ENCODE measurements at places on chromosomes 1 and 21.

- no peak for DNase-seq
Measured at GRCh38 chr1:30327370-30328099, 395.9 kb downstream of the MATN1 start.

DNA sequence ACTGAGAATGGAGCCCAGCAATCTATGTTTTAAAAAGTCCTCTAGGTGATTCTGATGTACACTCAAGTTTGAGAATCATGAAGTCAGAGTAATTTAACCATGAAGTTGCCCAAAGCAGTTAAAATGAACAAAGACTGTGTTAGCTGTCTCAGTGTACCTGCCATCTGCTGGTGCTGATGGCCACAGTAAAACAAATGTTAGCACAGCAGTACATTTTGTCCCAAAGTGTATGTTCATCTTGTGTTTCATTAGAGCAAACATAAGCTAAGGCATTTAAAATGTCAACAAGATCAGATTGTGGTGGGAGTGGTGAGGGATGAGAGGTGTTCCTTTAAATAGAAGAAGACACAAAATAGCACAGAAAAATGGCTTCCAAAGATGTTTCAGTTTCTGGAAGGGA is 31.1 kb downstream of the FYB2 start:
- no peak for DNase-seq

GRCh38 chr1:24364605-24364974 is 45.4 kb downstream of the GRHL3 start:
- DNase-seq: no peak

DNA sequence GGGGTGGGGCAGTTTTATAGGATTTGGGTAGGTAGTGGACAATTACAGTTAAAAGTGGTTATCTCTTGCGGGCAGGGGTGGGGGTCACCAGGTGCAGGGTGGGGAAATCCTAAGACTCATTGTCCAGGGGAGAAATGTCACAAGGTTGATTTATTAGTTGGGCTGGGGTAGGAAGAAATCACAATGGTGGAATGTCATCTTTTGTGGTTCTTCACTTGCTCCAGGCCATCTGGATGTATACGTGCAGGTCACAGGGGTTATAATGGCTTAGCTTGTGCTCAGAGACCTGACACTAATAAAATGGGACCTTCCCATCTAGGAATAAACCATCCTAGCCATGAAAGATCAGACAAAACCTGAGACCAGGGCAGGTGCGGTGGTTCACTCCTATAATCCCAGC is 11.5 kb downstream of the TEX46 start:
- DNase-seq: no peak

DNA sequence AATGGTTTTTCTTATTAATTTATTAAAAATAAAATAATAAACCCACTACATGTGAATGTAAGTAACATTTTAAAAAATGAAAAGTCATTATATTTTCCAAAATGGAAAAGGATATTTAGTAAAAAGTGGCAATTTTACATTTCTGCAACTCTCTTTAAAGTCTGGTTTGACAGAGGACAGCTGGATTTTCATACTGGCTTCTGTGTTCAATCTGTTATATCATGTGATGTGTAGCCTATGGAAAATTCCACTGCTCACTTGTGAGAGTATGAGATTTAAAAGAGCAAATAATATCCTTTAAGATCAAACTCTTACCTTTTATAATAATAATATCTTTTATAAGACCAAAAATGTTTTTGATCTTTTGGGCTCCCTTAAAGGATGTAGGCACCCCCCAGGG is 33.7 kb downstream of the PCP4 start:
- no peak for DNase-seq

DNA sequence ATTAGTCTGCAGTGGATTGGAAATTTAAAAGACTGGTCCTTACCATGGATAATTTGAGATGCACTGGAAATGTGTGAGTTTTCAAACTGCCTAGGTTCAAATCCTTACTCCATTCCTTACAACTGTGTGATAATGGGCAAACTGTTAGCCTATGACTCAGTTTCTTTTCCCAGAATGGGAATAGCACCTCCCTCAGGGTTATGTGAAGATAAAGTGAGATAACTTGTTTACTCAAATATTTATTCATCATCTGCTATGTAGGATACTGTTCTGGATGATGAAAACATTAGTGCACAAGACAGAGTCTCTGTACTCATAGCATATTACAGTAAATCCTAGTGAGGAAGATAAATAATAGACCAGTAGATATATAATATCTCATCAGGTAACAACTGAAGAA is 28.6 kb downstream of the LRIG2 start:
- no peak for DNase-seq

- DNase-seq: no peak
Measured at GRCh38 chr1:114152508-114153260, 985 bp downstream of the SYT6 start.
